Stimulated activated CD4-positive, alpha-beta T cell treated with anti-CD3 and anti-CD28 coated beads, Interleukin-15, amount 100 ng/mL, for 1 hour (primary cell): ENCODE measurements at places on chromosomes 5 and 9.

DNA sequence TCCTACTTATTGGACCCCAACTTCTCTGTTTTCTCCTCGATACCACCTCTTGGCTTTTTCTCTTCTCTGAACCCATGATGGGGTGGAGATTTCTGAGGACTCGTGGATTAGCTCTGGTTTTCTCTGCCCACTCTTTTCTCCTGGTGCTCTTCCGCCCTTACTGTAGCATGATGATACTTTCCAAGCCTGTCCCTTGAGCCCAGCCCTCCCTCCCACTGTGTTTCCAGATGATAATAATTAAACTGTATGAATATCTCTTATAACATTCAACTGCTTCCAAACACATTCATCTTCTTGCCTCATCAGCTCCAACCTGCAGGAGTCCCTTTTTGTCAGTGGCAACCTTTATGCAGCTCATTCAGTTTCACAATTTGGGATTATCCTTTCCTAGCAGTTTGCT lies 494.2 kb upstream of the KLF4 start:
- DNase-seq = no peak

DNA sequence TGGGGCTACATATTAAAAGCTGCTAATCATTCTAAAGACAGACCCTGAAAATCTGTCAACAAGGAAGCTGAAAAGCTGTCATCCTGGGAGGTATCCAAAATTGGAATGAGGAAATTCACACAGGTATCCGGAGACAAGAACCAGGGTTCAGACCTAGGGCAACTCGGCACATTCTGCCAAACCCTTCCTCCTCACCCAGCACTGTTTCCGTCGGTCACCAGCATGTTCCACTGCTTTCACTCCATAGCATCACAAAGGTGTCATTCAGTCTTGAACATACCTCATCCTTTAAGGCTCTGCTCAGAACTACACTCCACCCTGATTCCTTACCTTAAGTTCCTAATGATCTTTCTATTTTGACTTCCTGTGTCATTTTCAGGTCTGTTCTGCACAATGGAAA lies 153.1 kb upstream of the RASA1 start:
- no peak for DNase-seq

- no peak for DNase-seq
Observed at GRCh38 chr5:93071710-93072109, 509.3 kb downstream of the NR2F1-AS1 start.

- DNase-seq = no peak
Observed at GRCh38 chr9:97990259-97990658, 7.1 kb downstream of the ANP32B start.

DNA sequence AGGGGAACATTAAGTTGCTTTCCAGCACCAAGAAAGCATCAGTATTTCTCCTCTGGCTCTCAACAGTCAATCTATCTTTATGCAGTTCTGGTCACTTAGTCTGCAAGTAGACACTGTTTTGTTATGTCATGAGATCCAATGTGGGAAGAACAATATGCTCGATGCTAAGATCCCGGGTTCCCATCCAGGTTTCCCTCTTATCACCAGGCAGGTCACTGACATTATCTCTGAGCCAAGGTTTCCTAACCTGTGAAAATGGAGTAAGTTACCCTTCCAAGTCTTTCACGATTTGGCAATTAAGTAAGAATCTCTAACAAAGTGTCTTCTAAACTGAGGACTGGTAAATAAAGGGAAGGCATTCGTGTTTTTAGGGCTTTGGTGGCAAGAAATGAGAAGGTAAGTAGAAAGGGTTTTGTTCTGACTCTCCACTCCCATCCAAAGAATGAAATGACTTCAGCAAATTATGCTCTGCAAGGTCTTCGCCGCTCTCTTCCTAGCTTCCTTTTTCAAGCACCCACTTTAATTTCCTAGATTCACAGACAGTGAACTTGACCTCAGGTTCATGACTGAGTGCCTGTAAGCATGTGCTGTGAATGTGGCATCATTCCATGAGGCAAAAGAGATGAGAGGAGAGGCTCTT lies 86.4 kb downstream of the DCP2 start:
- no peak for DNase-seq

GRCh38 chr5:115439042-115439441 lies 105.5 kb downstream of the FEM1C start:
- DNase-seq = no peak

GRCh38 chr5:177458912-177459350 lies 12.3 kb downstream of the PRR7 start:
- no peak for DNase-seq
